ENCODE measurements at places on chromosomes 12 and 14.

GRCh38 chr12:18391151-18391550 lies 129.8 kb downstream of the PIK3C2G start:
- no peaks in the 10 kb centered on the region for H3K36me3 ChIP-seq
- H3K27me3 ChIP-seq = no peaks in the 10 kb centered on the region
- no peak overlapping the region for H3K27ac ChIP-seq
- H3K4me1 ChIP-seq = no peaks in the 10 kb centered on the region

GRCh38 chr12:81819991-81820633 lies 61.0 kb upstream of the PPFIA2 start:
- no peaks in the 10 kb centered on the region for H3K27me3 ChIP-seq
- no peak overlapping the region for H3K4me3 ChIP-seq
- H3K36me3 ChIP-seq = no peaks in the 10 kb centered on the region
- H3K27ac ChIP-seq = no peak overlapping the region
- H3K4me1 ChIP-seq = no peaks in the 10 kb centered on the region

GRCh38 chr12:25585021-25585523 lies 32.0 kb upstream of the LMNTD1 start:
- H3K4me1 ChIP-seq = no peaks in the 10 kb centered on the region
- H3K27me3 ChIP-seq = no peaks in the 10 kb centered on the region
- no peaks in the 10 kb centered on the region for H3K36me3 ChIP-seq
- DNase-seq = no peak
- H3K4me3 ChIP-seq = no peak overlapping the region
- H3K27ac ChIP-seq = no peak overlapping the region

GRCh38 chr14:57302883-57303282 lies 34.1 kb downstream of the AP5M1 start:
- H3K27me3 ChIP-seq = peaks cover 24% of the 10 kb centered on the region
- H3K4me3 ChIP-seq = no peak overlapping the region
- H3K36me3 ChIP-seq = no peaks in the 10 kb centered on the region

DNA sequence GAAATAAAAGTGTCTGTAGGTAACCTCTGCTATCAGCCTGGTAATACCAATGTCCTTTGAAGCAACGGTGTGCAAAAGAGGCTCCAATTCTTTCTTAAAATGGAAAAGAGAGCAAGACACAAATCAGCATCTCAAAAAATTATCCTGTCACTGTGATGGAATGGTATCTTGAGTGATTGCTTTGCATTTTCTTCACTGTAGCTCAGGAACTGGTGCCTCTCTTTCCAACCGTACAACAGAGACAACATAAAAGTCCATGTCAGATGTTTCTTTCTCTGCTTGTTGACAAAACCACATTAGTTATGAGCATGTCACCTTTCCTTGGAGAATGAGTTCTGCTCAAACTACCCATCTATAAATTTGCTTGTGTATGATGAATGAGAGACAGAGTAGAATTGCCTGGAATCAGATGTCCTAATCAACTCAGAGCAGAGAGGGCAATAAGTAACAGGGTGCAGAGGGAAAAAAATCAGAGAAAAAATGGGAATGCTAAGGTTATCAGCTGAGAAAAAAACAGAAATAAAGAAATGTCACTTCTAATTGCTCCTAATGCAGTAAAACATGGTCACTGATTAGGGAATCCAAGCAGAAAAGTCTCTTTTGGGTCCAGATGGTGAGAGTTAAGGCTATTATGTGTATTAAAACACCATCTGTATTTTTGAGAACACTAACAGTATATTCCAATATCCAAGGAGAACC lies 465.0 kb upstream of the ATP2B1 start:
- no peaks in the 10 kb centered on the region for H3K27me3 ChIP-seq
- peaks cover 6% of the 10 kb centered on the region for H3K4me1 ChIP-seq
- no peaks in the 10 kb centered on the region for H3K36me3 ChIP-seq
- DNase-seq = no peak
- no peak overlapping the region for H3K4me3 ChIP-seq

DNA sequence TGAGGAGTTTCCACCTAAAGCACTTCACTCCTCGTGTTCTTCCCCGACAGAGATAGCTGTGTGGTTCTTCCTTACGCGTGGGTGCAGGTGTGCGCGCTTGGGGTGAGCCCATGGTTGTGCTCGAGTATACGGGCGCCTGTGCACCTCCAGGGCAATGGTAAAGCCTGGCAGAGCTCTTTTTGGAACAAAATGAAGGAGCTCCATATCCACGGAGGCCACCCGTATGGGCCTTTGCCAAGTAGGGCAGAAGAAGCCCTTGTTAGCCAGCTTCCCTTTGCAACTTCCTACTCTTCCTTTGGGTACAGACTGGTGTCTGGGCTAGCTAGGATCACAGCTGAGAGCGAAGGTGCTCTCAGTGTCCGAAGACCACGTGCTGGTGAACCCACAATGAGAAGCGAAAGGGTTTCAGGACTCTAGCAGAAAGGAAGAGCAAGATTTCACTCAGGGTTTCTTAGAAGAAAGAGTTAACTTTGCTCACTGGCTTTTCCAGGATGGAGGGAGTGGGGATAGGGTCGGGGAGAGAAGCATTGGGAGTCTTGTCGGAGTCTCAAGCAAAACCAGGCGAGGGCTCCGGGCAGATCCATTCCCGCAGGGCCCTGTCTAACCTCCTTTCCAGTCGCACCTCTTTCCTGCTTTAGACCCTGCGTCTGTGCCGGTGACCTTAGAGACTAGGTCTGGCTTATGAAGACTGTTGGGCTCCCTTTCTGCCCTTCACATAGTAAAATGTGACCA lies 960 bp upstream of the LRFN5 start:
- H3K4me3 ChIP-seq = peak overlapping the region; percentile 13
- H3K27ac ChIP-seq = peak overlapping the region; percentile 81
- H3K27me3 ChIP-seq = peaks cover 72% of the 10 kb centered on the region
- peaks cover 25% of the 10 kb centered on the region for H3K4me1 ChIP-seq
- no peaks in the 10 kb centered on the region for H3K36me3 ChIP-seq
- no peak for DNase-seq

GRCh38 chr12:63305901-63306875 lies 155.2 kb upstream of the AVPR1A start:
- H3K27ac ChIP-seq = no peak overlapping the region
- no peaks in the 10 kb centered on the region for H3K27me3 ChIP-seq
- DNase-seq = no peak
- H3K4me3 ChIP-seq = no peak overlapping the region

DNA sequence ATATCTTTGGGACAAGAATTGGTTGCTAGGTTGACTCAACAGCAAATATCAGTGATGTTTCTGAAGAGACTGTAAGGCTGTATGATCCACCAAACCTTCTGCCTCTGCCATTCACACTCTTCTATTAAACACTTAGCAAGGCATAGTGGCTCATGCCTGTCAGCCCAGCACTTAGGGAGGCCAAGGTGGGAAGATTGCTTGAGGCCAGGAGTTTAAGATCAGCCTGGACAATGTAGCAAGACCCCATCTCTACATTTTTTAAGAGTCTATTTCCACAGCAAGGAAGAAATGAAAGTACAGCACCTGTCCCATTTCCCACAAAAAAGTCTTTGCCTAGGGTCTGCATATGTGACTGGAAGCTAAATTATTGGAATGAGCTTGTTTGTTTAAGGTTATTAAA lies 7.8 kb downstream of the ARG2 start:
- H3K4me3 ChIP-seq = no peak overlapping the region
- H3K27ac ChIP-seq = no peak overlapping the region
- peaks cover 5% of the 10 kb centered on the region for H3K36me3 ChIP-seq
- no peaks in the 10 kb centered on the region for H3K27me3 ChIP-seq
